ENCODE measurements at places on chromosomes 13 and 19. TPM values are rescaled to one million over a fixed set of nuclear protein-coding genes. Genes with fewer than 3 reads are reported as not detected.

DNA sequence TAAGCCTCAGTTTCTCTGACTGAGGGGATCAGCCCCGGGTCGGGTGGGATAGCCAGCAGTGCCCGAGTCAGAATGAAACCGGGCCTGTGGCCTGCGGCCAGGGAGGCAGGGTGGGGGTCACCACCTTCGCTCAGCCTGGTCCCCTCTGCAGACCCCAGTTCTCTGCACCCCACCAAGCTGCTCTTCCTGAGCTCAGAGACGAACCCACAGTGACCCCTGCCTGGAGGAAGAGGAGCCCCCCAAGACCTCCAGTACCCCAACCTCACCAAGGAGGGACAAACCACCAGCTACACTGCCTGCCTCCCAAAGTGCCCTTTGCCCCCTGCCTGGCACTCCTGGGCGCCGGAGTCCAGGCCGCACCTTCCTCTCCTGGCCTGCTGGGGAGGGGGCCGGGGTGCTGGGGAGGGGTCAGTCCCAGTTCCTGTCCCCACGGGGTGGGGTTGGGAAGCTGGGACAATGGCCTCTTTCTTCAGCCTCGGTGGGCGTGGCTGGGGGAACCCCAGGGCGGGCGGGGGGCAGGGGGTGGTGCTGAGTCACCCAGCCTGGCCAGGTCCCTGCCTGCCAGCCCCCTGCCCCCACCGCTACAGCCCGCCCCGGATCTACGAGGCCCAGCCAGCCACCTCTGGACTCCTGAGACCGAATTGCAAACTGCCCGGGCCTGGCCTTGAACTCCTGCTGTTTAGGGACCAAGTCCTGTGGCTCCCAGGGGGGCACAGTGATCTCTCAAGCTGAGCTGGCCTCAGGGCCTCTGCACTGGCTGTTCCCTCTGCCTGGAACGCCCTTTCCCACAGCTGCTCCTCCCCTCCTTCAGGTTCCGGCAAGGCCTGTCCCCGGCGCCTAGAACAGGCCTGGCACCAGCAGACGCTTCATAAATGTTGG, 14.3 kb downstream of the ZBTB7A start:
- peaks cover 58% of the 10 kb centered on the region for H3K4me1 ChIP-seq
- H3K36me3 ChIP-seq = peaks cover 74% of the 10 kb centered on the region
- H3K4me3 ChIP-seq = no peak overlapping the region
- no peaks in the 10 kb centered on the region for H3K27me3 ChIP-seq
- no peak overlapping the region for H3K27ac ChIP-seq

DNA sequence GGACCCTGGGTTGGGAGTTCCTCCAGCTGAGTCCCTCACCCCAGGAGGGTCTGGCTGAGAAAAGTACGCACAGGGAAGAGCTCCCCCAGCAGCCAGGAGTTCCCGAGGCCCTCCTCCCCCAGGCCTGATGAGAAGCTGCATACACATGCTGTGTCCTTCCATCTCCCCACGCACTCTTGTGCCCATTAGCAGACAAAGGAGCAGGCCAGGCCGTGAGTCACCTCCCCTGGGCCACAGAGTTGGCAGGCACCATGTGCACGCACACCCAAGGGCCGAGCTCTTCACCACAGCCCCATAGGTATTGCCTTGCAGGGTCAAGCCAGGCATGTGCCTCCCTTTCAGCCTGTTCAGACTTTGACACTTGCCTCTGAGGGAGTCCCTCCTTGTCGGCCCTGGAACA, 17.5 kb downstream of the MAU2 start:
- H3K36me3 ChIP-seq = no peaks in the 10 kb centered on the region
- no peaks in the 10 kb centered on the region for H3K4me1 ChIP-seq
- H3K27me3 ChIP-seq = no peaks in the 10 kb centered on the region
- H3K4me3 ChIP-seq = no peak overlapping the region

DNA sequence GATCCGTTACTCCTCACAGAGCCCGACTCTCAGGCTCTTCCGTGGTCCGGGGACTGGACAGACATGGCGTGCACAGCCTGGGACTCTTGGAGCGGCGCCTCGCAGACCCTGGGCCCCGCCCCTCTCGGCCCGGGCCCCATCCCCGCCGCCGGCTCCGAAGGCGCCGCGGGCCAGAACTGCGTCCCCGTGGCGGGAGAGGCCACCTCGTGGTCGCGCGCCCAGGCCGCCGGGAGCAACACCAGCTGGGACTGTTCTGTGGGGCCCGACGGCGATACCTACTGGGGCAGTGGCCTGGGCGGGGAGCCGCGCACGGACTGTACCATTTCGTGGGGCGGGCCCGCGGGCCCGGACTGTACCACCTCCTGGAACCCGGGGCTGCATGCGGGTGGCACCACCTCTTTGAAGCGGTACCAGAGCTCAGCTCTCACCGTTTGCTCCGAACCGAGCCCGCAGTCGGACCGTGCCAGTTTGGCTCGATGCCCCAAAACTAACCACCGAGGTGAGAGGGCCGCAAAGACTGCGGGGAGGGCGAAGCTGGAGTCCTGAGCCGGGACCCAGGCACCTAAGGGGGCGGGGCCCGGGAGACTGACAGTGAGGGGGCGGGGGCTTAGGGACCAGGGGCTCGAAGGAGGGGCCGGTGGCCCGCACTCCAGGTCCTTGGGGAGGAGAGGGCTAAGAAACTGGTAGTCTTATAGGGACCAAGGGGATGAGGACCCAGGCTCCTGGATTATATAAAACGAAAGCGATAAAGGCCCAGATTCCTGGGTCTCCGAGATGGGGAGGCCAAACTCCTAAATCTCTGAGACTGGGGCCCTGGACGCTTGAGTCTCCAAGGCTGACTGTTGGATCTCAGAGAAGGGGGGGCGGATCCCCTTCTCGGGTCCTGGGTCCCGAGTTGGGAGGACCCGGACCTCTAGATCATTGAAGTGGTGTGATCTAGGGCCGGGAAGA, 2.0 kb downstream of the ETV2 start:
- H3K4me1 ChIP-seq = peaks cover 3% of the 10 kb centered on the region
- H3K36me3 ChIP-seq = no peaks in the 10 kb centered on the region
- no peaks in the 10 kb centered on the region for H3K27me3 ChIP-seq
- peak overlapping the region; percentile 44 for H3K4me3 ChIP-seq
- H3K27ac ChIP-seq = peak overlapping the region; percentile 91
- DNase-seq = peak; percentile 96

CEACAM5 gene
- total RNA-seq = 31.1 TPM

ATP8B3 gene
- 1.9 TPM for total RNA-seq
